CMK (cell line): ENCODE measurements at places on chromosomes 5 and 9.

- no peak for DNase-seq
These were observed 7.8 kb downstream of the CCT5 start for GRCh38 chr5:10257870-10258269.

DNA sequence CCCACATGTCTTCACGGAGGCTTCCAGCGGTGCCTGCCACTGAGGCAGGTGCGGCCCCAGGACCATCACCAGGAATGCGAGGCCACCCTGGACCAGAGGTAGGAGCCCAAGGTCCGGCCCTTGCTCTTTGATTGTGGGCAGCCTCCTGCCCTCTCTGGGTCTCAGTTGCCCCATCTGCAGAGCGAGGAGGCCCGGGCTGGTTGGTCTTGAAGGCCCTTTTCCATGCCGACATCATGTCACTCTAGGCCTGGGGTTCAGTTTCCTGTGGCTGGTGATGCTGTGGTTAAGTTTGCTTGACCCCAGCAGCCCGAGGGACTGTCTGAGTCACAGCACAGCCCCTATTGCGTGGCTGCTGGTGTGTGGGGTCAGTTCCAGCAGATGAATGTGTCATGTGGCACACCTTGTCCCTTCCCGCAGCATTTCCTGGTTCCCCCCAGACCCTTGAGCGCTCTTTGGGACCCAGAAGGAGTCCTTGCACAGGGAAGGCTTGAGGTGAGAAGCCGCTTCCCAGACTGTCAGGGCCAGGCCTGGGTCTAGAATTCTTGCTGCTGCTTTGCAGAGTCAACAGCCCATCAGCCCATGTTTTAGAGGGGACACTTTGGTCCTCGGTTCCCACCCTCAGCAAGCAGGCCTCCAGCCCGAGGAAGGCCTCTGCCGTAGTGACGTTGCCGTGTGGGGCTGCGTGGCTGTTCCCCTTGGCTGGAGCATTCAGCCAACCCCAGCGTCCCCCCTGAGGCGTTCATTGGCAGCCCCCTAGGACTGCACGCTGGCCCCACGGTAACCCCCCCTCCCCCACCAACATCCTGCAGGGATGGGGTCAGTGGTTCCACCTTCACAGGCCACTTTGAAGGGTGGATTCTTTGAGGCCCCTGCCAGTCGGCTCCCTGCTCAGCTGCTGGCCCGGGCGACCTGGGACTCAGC lies 31.0 kb upstream of the HMCN2 start:
- no peak for DNase-seq

- DNase-seq, result no peak
These were observed 22.5 kb downstream of the FGD3 start for GRCh38 chr9:92969516-92970466.

DNA sequence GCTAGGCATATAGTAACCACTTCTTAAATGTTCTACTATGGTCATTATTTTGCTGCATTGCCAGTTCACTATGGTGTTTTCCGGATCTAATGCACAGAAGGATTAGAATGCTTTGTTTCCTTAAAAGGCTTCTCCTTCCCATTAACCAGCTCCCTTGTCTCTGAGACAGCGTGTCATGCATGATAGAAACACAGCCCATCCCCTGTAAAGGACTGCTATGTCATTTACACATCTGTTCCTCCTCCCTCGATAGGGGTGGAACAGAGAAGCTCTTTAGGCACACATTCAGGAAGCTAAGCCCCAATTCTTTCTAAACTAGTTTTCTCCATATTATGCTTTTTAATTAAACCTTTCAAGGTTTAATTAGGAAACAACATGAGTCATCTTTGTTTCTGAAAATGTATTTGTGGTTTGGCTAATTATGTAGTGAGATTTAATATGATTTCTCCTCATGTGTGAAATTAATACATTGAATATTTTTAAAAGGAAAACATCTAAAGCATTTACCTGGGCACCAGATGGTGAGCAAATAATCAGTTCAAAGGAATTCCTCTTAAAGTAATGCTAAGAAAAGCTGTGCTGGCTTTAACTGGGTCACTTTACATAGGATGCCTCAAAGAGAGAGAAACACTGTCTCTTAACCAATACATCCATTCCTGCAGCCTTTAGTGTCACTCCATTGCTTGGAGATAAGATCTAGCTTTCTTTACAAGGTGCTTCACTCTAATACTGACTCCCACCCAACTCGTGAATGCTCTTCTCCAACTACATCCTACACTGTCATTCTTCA lies 133.3 kb upstream of the PPP1R2B start:
- no peak for DNase-seq

DNA sequence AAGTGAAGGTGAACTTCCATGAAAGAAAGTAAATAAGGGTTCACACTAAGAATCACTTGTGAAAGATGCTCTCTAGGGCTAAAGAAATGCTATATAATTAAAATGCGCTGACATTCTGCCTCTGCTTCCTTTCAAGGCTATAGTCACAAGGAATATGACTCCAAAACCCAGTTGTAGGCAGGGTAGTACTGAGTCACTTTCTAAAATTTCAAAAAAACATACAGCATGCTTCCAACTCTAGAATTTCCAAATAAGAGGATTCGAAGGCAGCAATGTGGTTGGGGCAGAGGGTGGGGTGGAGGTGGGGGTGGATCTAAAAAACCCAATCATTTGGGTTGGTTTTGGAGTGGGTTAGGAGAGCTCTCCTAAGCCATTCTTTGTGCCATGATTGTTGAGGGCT lies 84.6 kb downstream of the HMHB1 start:
- no peak for DNase-seq

DNA sequence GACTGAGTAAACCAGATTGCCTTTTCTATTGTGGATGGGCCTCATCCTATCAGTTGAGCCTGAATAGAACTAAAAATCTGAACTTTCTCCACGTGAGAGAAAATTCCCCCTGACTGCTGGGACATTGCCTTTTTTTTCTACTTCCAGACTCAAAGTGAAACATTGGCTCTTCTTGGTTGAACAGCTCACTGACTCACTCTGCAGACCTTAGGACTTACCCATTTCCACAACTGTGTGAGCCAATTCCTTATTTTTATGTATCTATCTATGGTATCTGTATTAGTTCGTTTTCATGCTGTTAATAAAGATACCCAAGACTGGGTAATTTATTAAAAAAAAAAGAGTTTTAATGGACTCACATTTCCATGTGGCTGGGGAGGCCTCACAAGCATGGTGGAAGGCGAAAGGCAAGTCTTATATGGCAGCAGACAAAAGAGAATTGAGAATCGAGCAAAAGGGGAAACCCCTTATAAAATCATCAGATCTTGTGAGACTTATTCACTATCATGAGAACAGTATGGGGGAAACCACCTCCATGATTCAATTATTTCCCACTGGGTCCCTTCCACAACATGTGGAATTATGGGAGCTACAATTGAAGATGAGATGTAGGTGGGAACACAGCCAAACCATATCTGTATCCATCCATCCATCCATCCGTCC lies 306.7 kb upstream of the SLC24A2 start:
- no peak for DNase-seq

- no peak for DNase-seq
These were observed 30.2 kb downstream of the PAEP start for GRCh38 chr9:135591506-135592330.

- no peak for DNase-seq
These were observed 356.5 kb downstream of the CCDC171 start for GRCh38 chr9:15909297-15909696.

- DNase-seq, result no peak
These were observed 106.0 kb downstream of the CD180 start for GRCh38 chr5:67090593-67090992.

GRCh38 chr5:107781451-107781850 lies 110.7 kb upstream of the EFNA5 start:
- no peak for DNase-seq

- no peak for DNase-seq
These were observed 782.2 kb upstream of the RGMB start for GRCh38 chr5:97991236-97991635.
